ENCODE measurements at places on chromosomes 7 and 10. TPM values are rescaled to one million over a fixed set of nuclear protein-coding genes. Genes with fewer than 3 reads are reported as not detected.

The GPR15LG gene
- total RNA-seq, result not detected

The UNC5B gene
- total RNA-seq, result 7.6 TPM

DNA sequence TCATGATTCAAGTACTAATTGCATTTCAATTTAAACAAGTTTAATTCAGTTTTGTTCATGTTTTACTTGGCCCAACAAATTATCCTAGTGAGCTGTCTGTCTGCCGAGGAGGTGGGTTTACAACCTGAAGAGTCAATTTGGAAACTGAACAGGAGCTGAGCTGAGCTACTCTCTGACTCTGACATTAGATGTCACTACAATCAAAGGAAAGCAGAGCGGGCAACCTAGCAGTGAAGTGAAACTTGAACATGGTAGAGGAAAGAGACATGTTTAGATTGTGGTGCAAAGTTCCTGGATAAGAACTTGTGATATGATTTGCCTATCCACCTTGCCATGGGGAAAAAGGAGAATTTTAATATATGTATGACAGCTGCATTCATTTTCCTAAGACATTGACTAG lies 9.6 kb upstream of the AGR3 start:
- H3K27me3 ChIP-seq, result no peaks in the 10 kb centered on the region
- no peak overlapping the region for H3K27ac ChIP-seq
- H3K36me3 ChIP-seq, result no peaks in the 10 kb centered on the region
- H3K4me3 ChIP-seq, result no peak overlapping the region
- no peak for DNase-seq
- H3K4me1 ChIP-seq, result no peaks in the 10 kb centered on the region

DNA sequence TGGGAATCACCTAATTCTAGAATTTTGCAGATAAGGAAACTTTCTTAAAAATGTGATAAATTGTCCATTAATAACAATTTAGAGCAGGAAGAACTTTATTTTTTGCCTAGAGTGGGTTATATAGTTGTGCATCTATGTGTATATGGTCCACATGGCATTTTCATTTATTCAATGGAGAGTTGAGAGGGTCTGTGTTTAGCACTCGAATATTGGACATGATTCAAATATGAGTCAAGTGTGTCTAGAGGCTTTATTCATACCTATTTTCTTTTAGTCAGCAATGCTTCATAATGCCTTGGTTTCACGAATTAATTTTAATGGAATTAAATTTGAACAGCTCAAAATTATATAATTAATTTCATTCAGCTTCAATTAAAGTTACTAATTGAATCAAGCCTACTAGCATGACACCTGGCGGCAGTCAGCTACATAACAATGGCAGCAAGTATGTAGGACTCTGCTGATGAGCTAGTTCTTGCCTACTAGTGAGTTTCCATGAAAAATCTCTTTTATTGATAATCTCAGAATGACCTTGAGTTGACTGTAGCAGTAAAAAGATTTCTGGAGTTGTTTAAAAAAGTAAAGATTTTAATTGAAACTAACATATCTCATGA lies 17.7 kb downstream of the MDFIC start:
- no peaks in the 10 kb centered on the region for H3K36me3 ChIP-seq
- H3K4me1 ChIP-seq, result no peaks in the 10 kb centered on the region
- H3K27me3 ChIP-seq, result no peaks in the 10 kb centered on the region
- H3K27ac ChIP-seq, result no peak overlapping the region
- H3K4me3 ChIP-seq, result no peak overlapping the region

GRCh38 chr7:18659746-18660145 lies 164.2 kb downstream of the HDAC9 start:
- no peak overlapping the region for H3K27ac ChIP-seq
- H3K4me3 ChIP-seq, result no peak overlapping the region
- no peaks in the 10 kb centered on the region for H3K36me3 ChIP-seq
- DNase-seq, result no peak
- H3K27me3 ChIP-seq, result no peaks in the 10 kb centered on the region

DNA sequence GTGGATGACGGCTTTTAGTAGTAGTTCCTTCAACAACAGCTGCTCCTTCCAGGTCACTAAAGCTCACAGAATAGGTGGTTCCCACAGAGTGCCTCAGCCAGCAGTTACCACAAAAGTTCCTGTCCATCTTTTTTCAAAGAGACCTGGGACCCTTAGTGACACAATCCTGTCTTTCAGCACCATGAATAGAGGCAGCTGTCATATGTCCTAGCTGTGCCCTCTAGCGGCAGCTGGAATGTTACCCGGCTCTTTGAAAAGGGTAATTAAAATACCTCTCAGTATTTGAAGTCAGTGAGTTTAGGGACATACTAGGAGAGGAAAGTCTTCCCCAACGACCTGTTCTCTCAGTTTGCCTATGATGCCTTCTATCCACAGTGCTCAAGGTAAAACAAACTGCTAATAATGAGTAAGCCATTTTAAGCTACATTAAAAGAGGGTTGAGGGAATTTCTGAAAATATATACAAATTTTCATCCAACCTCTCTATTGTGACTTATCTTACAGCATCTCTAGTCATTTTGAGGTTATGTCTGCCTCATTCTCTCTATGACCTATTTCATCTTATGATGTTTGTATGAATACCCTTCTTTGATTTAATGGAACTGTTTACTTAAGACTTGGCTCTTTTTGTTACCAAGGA lies 290.8 kb downstream of the NXPH1 start:
- H3K36me3 ChIP-seq, result no peaks in the 10 kb centered on the region
- H3K27ac ChIP-seq, result no peak overlapping the region
- no peak overlapping the region for H3K4me3 ChIP-seq
- no peak for DNase-seq
- H3K4me1 ChIP-seq, result no peaks in the 10 kb centered on the region

The SYNPO2L gene
- 0.61 TPM for total RNA-seq

GRCh38 chr10:76491216-76491615 lies 1059.8 kb downstream of the LRMDA start:
- H3K4me1 ChIP-seq, result no peaks in the 10 kb centered on the region
- H3K36me3 ChIP-seq, result no peaks in the 10 kb centered on the region
- H3K27me3 ChIP-seq, result no peaks in the 10 kb centered on the region
- no peak overlapping the region for H3K4me3 ChIP-seq
- no peak for DNase-seq

DNA sequence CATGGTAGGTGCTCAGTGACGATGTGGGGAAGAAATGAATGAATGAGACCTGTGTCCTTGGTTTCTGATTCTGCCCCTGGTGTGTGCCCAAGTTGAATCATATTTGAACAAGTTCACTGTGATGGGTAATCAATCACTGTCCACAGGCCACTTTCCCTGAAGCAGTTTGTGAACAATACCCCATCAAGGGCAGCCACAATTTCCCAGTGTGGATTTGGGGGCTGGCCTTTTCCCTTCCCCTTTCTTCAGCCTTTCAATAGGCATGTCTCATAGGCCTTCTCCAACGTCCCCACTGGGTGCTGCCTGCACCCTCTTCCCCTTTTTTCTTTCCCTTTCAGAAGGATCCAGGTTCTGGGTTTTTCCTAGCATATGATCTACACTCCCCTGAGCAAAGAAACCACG lies 64.7 kb downstream of the CREB5 start:
- no peaks in the 10 kb centered on the region for H3K27me3 ChIP-seq
- no peak for DNase-seq
- no peak overlapping the region for H3K27ac ChIP-seq
- H3K36me3 ChIP-seq, result no peaks in the 10 kb centered on the region

GRCh38 chr10:128556182-128557110 lies 430.2 kb upstream of the MKI67 start:
- no peak overlapping the region for H3K4me3 ChIP-seq
- no peak for DNase-seq
- H3K36me3 ChIP-seq, result no peaks in the 10 kb centered on the region
- H3K27ac ChIP-seq, result no peak overlapping the region

- H3K27ac ChIP-seq, result no peak overlapping the region
- DNase-seq, result no peak
- H3K4me3 ChIP-seq, result no peak overlapping the region
- H3K36me3 ChIP-seq, result no peaks in the 10 kb centered on the region
- H3K27me3 ChIP-seq, result no peaks in the 10 kb centered on the region
Measured at GRCh38 chr7:148156233-148156632, 434.3 kb upstream of the C7orf33 start.

DNA sequence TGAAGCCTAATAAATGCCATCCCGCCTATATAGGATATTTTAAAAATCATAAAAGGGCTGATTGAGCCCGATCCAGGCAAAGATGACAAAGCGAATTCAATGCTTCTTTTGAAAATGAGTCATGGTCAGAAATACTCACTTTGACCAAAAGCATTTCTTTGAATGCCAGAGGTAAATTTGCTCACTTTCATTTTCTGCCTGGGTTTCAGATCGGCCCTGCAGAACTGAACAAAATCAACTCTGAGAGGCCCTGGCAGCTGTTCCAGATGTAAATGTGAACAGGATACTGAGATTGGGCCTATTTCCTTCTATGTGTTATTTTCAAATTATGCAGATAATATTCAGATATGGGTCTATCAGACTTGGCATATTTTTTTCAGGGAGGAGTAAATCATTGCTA lies 114.8 kb upstream of the ARID5B start:
- peak; percentile 20 for DNase-seq
- H3K4me1 ChIP-seq, result peaks cover 4% of the 10 kb centered on the region
- H3K36me3 ChIP-seq, result no peaks in the 10 kb centered on the region
- peak overlapping the region; percentile 19 for H3K27ac ChIP-seq

The FAM25C gene
- not detected for total RNA-seq

DNA sequence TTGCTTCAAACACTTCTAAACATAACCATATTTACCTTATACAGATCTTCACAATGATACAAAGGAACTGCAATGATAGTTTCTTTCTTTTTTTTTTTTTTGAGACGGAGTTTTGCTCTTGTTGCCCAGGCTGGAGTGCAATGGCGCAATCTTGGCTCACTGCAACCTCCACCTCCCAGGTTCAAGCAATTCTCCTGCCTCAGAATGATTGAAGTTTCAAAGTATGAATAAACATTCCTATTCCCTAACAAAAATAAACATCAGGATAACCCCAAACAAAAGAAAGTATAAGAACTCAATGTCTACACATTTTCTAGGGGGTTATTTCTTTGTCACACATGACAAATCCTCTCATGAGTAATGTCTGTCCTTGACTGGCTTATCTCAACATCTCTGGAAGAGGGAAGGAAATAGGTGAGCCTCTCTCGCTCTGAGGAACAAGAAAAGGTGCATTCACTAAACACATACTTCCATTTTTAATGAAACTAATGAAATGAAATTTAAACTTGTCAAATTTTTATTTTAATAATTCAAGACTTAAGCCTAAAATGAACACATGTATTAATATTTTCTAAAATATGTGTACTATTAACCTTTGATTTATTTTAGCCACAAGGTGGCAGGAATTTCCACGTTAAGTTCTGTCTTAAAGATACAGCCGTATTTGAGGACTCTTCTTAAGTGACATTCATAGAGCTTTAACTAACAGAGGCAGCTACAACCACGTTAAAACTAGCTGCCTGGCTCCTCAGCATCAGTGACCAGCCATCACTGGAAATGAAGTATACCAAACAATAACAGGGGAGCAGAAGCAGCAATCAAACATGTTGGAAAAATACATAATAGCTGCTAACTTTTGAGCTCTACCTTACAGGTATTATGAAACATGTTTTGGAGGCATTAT lies 58.3 kb downstream of the MALSU1 start:
- H3K4me1 ChIP-seq, result no peaks in the 10 kb centered on the region
- no peak overlapping the region for H3K27ac ChIP-seq
- no peaks in the 10 kb centered on the region for H3K27me3 ChIP-seq
- H3K36me3 ChIP-seq, result no peaks in the 10 kb centered on the region

DNA sequence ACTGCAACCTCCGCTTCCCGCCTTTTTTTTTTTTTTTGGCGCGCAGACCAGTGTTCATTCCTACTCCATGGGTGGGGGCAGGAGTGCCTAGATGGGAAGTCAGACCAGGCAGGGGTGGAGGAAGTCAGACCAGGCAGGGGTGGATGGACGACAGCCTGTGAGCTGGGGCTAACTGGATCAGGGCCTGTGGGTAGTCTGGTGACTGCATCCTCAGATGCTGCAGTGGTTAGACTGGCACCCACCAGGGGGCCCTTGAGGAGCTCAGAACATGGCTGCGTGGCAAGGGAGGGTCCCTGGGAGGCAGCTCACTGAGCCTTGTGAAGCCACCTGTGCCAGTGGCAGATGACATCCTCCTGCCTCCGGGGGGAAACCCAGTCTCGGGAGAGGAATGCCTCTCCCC lies 35.1 kb downstream of the RCC1L start:
- H3K36me3 ChIP-seq, result no peaks in the 10 kb centered on the region
- peaks cover 6% of the 10 kb centered on the region for H3K4me1 ChIP-seq
- H3K4me3 ChIP-seq, result no peak overlapping the region
- no peak for DNase-seq
- H3K27me3 ChIP-seq, result no peaks in the 10 kb centered on the region
- H3K27ac ChIP-seq, result no peak overlapping the region

- H3K36me3 ChIP-seq, result no peaks in the 10 kb centered on the region
- H3K4me1 ChIP-seq, result peaks cover 2% of the 10 kb centered on the region
- no peak overlapping the region for H3K4me3 ChIP-seq
Measured at GRCh38 chr10:88182601-88182930, 319.1 kb downstream of the PTEN start.

- no peaks in the 10 kb centered on the region for H3K4me1 ChIP-seq
- H3K36me3 ChIP-seq, result no peaks in the 10 kb centered on the region
- H3K27me3 ChIP-seq, result no peaks in the 10 kb centered on the region
- no peak for DNase-seq
- no peak overlapping the region for H3K4me3 ChIP-seq
Measured at GRCh38 chr7:50687096-50687495, 95.6 kb downstream of the GRB10 start.

DNA sequence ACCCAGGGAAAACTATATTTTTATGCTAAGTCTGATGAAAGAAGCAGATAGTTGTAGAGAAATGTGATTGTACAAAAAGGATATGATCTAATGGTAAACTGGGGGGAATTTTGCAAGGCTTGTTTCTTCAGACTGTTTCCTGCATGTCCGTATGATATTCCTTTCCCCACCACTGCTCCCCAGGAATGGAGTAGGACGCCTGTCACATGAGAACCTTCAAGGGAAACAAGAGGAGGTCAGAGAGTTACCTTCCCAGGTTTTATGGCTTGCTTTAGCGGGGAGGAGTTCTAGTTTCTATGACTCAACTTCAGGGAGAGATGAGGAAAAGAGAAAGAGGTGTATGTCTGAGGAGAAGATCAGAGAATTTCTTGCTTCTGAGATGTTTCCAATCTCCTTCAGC lies 16.4 kb upstream of the ITPRID1 start:
- H3K4me3 ChIP-seq, result no peak overlapping the region
- H3K27ac ChIP-seq, result no peak overlapping the region
- no peaks in the 10 kb centered on the region for H3K27me3 ChIP-seq
- H3K36me3 ChIP-seq, result no peaks in the 10 kb centered on the region
- DNase-seq, result no peak

GRCh38 chr7:37208528-37208927 lies 240.1 kb downstream of the ELMO1 start:
- DNase-seq, result peak; percentile 67
- H3K4me1 ChIP-seq, result peaks cover 1% of the 10 kb centered on the region
- no peak overlapping the region for H3K4me3 ChIP-seq
- peak overlapping the region; percentile 75 for H3K27ac ChIP-seq

GRCh38 chr7:1516586-1517251 lies 12.5 kb upstream of the INTS1 start:
- no peaks in the 10 kb centered on the region for H3K4me1 ChIP-seq
- no peak for DNase-seq
- H3K27me3 ChIP-seq, result no peaks in the 10 kb centered on the region

Data from ovary (tissue), 10 donors.